ENCODE measurements at places on chromosomes 6 and 20.

DNA sequence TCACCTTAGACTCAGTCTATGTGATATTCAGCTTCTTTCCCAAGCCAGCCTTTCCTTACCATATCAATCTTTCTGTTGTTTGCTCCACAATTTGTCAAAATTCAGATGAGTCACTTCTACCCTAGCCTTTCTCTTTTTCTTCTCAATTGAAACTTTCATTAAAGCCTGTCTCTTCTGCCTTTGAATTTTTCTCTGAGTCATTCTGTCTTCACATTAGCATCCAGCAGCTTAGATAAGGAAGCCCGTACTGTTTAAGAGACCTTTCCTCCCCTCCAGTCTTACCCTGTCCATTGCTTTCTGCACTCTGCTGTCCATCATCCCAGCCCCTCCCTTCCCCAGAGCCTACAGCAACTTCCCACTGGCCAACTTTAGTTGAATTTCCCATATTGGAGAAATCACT is 34.9 kb upstream of the RALGAPA2 start:
- no peak for DNase-seq

GRCh38 chr6:17182961-17183360 is 81.1 kb downstream of the STMND1 start:
- DNase-seq: no peak

- no peak for DNase-seq
These were observed 392.4 kb downstream of the BMP2 start for GRCh38 chr20:7159903-7160302.

DNA sequence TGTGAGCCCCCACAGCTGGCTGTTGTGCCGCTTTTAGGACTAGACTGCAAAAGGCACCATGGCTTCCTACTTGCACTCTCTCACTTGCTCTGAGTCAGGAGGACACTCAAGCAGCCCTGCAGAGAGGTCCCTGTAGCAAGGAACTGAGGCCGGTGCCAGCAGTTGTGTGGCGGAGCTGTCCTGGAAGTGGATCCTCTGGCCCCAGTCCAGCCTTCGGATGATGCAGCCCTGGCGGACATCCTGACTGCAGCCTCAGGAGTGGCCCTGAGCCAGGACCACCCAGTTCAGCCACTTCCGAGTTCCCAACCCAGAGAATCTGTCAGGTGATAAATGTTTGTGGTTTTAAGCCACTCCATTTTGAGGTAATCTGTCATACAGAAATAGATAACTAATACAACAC is 17.5 kb downstream of the CTCFL start:
- DNase-seq: no peak

DNA sequence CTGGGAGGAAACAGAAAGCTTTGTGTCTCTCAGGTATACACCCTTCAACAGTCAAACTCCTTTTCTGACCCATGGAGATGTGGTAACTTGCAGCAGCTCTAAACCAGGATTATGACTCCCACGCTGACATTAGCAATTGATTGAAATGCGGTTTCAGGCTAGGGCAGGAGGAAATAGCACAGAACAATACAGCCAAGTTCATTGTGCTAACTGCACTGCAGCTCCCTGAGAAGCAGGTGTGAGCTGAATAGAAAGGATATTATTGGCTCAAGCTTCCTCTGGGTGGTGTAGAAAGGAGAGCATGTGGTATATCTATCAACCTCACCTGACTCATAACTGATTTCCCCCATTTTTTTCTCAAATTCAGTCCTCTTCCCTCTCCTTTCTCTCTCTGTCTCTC is 612.3 kb upstream of the BTBD3 start:
- no peak for DNase-seq

GRCh38 chr6:66478705-66479104 is 771.7 kb upstream of the EYS start:
- no peak for DNase-seq

- no peak for DNase-seq
These were observed 21.3 kb upstream of the SLC22A7 start for GRCh38 chr6:43276577-43277305.

DNA sequence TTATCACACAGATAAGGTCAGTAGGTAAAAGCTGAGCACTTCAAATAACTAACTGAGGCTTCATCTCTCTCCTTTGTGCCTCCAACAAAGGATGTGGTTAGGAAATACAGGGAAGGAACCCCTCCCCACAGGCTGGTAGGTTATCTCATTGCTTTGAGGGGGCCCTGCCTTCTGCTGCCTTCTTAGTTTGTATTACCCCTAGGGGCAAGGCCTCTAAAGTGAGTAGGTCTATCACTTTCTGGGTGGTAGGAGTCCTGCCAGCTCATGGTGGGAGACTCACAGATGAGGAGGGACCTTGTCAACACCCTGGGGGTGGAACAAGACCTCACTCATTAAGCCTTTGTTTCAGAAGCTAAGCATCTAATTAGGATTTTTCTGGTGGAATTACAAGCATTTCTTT is 34.6 kb downstream of the EDN1 start:
- DNase-seq: no peak
